ENCODE measurements at places on chromosomes 1 and 21.
A peak's percentile ranks its signal among the peaks of the same experiment; 100 is the strongest.

GRCh38 chr1:190049314-190049713 lies 428.4 kb downstream of the BRINP3 start:
- no peaks in the 10 kb centered on the region for H3K27me3 ChIP-seq
- no peaks in the 10 kb centered on the region for H3K36me3 ChIP-seq
- no peaks in the 10 kb centered on the region for H3K4me1 ChIP-seq
- no peak overlapping the region for H3K4me3 ChIP-seq
- no peak for DNase-seq

DNA sequence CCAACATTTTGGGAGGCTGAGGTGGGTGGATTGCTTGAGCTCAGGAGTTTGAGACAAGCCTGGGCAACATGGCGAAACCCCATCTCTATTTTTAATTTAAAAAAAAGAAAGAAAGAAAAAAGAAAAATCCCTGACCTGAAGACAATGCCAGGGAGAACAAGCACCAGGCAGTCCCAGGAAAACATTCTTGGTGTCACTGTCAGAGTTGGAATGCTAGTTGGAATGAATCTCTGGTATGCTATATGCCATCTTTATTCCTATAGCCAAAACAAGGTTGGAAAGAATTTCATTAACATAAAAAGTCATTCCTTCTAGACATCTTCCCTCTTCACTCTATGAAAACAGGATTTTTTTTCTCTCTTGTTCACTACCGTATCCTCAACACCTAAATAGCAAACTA lies 2.8 kb downstream of the DNAJC8 start:
- H3K27me3 ChIP-seq, result no peaks in the 10 kb centered on the region
- peaks cover 24% of the 10 kb centered on the region for H3K4me1 ChIP-seq
- DNase-seq, result no peak
- no peak overlapping the region for H3K4me3 ChIP-seq
- H3K27ac ChIP-seq, result no peak overlapping the region

DNA sequence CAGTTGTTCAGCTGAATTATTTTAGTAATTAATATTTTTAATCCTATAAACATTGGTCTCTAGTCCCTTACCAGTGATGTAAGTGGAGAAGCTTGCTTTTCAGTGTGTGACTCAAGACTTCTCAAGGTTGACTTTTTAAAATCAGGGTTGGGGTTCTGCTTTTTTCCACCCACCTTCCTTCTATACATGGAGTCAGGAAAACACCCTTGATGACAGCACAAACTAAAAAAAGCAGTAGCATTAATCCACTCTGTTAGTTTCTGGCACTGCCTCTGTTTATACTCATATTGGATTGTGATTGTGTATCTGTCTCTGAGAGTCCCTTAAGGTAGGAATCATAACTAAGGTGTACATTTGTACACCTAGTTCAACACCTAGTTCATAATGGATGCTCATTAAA lies 8.3 kb upstream of the PLEKHO1 start:
- no peaks in the 10 kb centered on the region for H3K4me1 ChIP-seq
- H3K27ac ChIP-seq, result no peak overlapping the region
- H3K27me3 ChIP-seq, result no peaks in the 10 kb centered on the region
- DNase-seq, result no peak
- H3K36me3 ChIP-seq, result no peaks in the 10 kb centered on the region

DNA sequence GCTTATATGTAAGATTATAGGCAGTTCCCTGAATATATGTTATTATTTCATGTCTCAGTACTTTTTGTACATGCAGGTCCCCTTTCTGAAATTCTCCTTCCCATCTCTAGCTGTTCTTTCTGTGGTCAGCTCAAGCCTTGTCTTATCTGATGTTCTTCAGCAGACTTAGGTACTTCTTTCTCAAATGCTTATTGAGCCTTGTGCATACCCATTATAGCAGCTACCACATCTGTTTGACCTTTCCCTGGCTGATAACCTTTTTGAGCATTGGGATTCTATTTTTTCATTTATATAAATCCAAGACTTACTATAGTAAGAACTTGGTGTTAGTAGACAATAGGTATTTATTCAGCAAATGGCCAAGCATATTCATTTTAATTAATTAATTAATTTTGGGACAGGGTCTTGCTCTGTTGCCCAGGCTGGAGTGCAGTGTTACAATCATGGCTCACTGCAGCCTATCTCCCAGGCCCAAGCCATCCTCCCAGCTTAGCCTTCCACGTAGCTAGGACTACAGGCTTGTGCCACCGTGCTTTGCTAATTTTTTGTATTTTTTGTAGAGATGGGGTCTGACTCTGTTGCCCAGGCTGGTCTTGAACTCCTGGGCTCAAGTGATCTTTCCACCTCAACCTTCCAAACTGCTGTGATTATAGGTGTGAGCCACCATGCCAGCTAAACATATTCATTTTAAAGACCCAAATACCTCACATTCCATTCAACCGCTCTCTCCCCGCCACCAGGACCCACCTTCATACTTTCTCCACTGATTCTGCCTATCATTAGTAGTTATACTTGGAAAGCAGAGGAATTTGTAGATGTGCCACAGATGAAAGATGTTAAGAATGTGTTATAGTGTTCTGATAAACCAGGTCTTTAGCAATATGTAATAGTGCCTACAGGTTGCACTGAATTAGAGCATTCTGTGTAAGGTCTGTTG lies 16.7 kb downstream of the TIPRL start:
- H3K4me3 ChIP-seq, result no peak overlapping the region
- no peak overlapping the region for H3K27ac ChIP-seq
- DNase-seq, result no peak

DNA sequence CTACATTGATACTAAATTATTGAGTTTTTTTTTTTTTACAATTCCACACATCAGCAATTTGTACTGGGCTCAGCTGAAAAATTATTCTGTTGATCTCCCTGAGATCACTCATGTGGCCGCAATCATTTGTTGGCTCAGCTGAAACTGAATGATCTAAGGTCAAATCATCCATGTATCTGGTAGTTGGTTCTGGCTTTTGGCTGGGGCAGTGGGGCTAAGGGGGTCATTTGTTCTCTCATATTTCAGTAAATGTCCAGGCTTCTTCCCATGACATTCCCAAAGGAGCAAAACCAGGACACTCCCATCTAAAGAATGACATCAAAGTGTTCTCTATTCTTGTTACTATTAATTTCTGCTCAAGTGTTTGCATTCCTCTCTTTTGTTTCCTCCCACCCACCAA lies 806.7 kb upstream of the ADGRL2 start:
- H3K4me3 ChIP-seq, result no peak overlapping the region
- H3K27ac ChIP-seq, result no peak overlapping the region
- DNase-seq, result no peak
- no peaks in the 10 kb centered on the region for H3K27me3 ChIP-seq
- no peaks in the 10 kb centered on the region for H3K36me3 ChIP-seq

- no peaks in the 10 kb centered on the region for H3K36me3 ChIP-seq
- peaks cover 5% of the 10 kb centered on the region for H3K27me3 ChIP-seq
- no peak overlapping the region for H3K4me3 ChIP-seq
- H3K27ac ChIP-seq, result no peak overlapping the region
- no peaks in the 10 kb centered on the region for H3K4me1 ChIP-seq
Observed at GRCh38 chr1:143721024-143721373, 250.8 kb downstream of the FAM72C start.

DNA sequence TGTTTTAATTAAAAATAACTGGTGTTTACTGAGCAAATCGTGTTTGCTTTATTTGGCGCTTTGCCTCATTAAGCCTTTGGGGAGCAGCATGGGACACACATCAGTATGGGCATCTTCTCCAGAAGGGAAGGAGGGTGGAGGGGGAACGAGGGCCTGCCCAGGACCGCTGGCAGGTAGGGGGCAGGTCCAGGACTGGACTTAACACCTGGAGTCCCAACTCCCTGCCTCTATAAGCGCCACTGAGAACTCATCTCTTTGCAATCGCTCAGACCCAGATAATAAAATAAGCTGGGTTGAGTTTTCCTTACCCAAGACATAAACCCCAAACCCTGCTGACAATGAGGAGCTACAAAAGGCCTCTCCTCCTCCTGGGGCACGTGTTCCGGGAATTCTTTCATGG lies 15.1 kb downstream of the ABCG1 start:
- peaks cover 92% of the 10 kb centered on the region for H3K4me1 ChIP-seq
- H3K36me3 ChIP-seq, result no peaks in the 10 kb centered on the region
- peak; percentile 28 for DNase-seq
- H3K4me3 ChIP-seq, result peak overlapping the region; percentile 32
- no peaks in the 10 kb centered on the region for H3K27me3 ChIP-seq
- peak overlapping the region; percentile 89 for H3K27ac ChIP-seq

- peaks cover 46% of the 10 kb centered on the region for H3K4me1 ChIP-seq
- no peak for DNase-seq
- H3K4me3 ChIP-seq, result no peak overlapping the region
- no peak overlapping the region for H3K27ac ChIP-seq
Observed at GRCh38 chr1:50427818-50428779, 4.9 kb upstream of the DMRTA2 start.
